Cerebellum (tissue), 4 donors: ENCODE measurements at places on chromosomes 13 and 19. TPM values are rescaled to one million over a fixed set of nuclear protein-coding genes. Genes with fewer than 3 reads are reported as not detected.

DNA sequence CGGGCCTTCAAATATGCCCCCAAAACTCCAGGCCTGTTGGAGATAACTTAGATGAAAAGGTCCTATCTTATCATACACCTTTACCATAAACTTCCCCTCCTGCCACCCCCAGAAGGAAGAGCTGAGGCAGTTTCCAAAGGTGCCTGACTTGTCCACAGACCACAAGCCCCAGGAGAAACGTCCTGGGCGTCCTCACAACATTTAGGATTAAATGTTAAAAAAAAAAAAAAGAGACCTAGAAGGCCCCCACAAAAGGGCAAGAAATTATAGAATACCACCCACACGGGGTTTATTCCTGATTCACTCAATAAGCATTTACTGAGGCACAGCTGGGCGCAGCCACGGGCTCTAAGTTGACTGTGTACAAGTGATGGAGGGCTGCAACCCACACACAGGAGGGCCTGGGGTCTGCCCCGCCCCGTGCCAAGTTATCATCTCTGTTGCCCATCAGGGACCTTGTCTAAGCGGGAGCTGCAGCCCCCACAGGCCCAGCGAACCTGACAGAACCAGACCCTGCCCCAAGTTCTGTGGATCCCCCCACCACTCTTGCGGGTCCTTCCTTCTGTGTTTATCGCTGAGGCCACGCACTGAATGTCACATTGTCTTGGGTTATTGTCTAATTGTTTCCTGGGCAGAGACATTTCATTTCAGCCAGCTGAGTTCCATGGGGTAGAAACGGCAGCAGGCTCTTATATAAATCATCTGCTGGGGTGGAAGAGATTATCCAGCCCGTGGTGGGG, 83.0 kb upstream of the TM9SF2 start:
- DNase-seq: no peak

- no peak for DNase-seq
These were observed 193.7 kb downstream of the LMO7 start for GRCh38 chr13:75829830-75830229.

The KLK3 gene
- not detected for total RNA-seq

DNA sequence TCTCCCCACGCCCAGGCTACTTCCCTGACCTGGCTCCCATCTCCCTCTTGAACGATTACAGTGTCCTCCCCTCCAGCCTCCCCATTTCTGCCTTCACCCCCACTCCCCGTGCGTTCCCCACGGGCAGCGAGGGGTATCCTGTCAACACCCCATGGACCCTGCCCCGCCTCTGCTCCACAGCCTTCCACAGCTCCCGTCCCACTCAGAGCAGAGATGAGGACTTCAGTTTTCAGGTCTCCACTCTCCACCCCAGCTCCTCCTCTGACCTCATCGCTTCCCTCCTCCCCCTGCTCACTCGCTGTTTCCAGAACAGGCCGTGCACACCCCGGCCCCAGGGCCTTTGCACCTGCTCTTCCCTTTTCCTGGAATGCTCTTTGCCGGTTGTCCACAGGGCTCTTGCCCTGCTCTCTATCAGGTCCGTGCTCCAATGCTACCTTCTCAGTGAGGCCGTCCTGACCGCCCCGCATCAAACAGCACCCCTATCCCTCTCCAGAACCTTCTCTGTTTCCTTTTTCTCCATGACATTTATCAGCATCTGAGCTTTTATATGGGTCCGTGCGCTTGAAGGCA, 15.0 kb downstream of the LRRC4B start:
- no peak for DNase-seq

DNA sequence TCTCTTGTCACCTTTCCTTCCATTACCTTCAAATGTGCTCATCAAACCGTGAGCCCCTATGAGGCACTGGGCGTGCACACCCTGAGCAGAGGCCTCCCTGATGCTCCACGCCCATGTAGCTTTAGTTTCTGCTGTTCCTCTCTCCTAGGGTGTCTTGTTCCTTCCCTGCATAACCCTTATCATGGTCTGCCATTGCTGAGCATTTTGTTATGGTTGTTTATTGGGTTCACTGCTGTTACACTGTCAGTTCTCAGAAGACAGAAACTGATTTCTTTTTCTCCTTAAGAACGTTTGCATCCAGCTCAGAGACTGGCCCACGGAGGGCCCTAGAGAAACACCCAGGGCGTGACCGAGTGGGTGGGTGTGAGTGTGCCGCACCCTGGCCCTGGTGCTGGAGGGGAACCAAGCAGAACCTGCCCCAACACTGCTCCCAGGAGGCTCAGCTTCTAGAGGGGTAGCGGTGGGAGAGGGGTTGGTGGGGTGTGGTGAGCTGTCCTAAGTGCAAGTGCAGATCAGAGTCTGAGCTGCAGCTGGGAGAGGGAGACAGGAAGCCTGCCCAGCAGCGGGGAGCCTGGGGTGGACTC, 61.4 kb upstream of the URI1 start:
- no peak for DNase-seq

DNA sequence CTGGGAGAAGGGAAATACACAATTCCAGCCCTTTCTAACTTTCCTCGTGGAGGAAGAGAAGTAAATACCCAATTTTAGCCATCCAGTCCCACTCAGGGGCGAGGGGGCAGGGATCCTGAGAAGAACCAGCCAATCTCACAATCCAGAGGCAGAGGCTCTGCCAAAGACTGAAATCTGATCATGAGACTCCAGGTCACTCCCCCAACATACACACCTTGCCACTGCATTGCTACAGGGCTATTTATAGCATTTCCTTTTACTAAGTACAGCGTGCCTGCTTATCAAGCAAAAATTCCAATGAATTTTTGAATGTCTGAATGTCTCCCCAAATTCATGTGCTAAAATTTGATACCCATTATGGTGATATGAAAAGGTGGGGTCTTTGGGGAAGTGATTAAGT, 1687.5 kb downstream of the EFNB2 start:
- no peak for DNase-seq

The HRC gene
- total RNA-seq: 0.91 TPM

The MADCAM1 gene
- total RNA-seq: 2.7 TPM

- no peak for DNase-seq
These were observed 374.4 kb downstream of the DLEU7 start for GRCh38 chr13:50468849-50469669.

The NEK5 gene
- total RNA-seq: 2.4 TPM

DNA sequence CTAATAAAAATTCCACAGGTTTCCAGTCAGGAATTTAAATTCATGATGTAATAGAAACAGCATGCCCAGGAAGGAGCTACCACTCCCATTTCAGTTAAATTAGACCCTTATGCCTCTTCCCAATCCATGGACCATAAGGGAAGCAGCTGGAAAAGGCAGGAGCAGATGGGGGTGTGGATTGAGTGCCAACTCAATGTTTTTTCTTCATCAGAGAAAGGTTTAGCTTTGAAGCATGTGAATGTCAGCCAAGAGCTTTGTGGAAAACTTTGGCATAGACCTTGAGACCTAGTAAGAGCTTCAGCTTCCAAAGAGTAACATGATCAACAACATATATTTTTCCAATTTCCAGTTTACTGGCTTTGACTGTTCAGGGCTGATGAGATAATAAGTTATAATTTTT, 2139.9 kb downstream of the PCDH9 start:
- DNase-seq: peak; percentile 10

The ZSWIM4 gene
- total RNA-seq: 13.6 TPM

DNA sequence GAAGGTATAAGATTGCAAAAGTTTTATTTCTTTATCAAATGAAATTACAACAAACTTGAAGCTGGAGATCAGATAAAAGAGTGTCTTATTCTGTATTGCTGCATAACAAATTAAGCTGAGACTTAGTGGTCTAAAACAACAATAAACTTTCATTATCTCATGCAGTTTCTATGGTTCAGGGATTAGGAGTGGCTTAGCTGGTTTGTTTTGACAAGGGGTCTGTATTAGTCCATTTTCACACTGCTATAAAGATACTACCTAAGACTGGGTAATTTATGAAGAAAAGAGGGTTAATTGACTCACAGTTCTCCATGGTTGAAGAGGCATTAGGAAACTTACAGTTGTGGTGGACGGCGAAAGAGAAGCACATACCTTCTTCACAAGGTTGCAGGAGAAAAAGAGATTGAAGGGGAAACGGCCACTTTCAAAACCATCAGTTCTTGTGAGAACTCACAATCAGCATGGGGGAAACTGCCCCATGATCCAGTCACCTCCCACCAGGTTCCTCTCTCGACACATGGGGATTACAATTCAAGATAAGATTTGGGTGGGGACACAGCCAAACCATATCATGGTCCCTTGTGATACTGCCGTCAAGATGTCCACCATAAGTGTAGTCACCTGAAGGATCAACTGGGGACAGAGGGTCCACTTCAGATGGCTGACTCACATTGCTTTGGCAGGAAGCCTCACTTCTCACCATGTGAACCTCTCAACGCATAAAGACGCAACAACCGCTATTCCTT, 97.8 kb downstream of the RNF17 start:
- no peak for DNase-seq

The RFXAP gene
- 18.0 TPM for total RNA-seq

- no peak for DNase-seq
These were observed 29.3 kb downstream of the MIPEP start for GRCh38 chr13:23859904-23860303.

DNA sequence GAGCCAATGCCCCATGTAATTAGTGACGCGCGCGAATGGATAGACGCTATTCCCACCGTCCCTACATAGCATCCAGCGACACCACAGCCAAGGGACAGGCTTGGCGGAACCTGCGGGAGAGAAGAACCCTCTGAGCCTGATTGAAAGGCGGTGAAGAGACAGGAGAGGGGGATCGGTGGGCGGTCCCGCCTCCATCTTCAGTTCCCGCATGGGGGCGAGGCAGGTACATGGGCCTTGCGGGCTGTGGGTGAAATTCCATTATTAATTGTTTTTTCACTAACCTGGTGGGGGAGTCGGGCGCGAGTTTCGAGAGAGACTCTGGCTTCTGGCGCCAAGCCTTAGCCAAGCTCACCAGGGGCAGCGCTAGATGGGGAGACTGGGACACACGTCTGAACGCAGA, 8.4 kb upstream of the TEX101 start:
- no peak for DNase-seq

The NOVA2 gene
- 17.5 TPM for total RNA-seq

GRCh38 chr19:5048091-5048726, 79.3 kb downstream of the KDM4B start:
- peak; percentile 86 for DNase-seq

- DNase-seq: no peak
These were observed 15.5 kb downstream of the APLP1 start for GRCh38 chr19:35883882-35884281.

GRCh38 chr19:16386619-16387240, 62.1 kb downstream of the KLF2 start:
- peak; percentile 67 for DNase-seq

GRCh38 chr19:33436360-33437345, 63.1 kb downstream of the CEBPG start:
- DNase-seq: no peak

The ODAD3 gene
- total RNA-seq: 0.82 TPM

- DNase-seq: no peak
These were observed 182.5 kb downstream of the KCNRG start for GRCh38 chr13:50197705-50198104.

- DNase-seq: no peak
These were observed 22.1 kb downstream of the ACTN4 start for GRCh38 chr19:38669552-38669951.

DNA sequence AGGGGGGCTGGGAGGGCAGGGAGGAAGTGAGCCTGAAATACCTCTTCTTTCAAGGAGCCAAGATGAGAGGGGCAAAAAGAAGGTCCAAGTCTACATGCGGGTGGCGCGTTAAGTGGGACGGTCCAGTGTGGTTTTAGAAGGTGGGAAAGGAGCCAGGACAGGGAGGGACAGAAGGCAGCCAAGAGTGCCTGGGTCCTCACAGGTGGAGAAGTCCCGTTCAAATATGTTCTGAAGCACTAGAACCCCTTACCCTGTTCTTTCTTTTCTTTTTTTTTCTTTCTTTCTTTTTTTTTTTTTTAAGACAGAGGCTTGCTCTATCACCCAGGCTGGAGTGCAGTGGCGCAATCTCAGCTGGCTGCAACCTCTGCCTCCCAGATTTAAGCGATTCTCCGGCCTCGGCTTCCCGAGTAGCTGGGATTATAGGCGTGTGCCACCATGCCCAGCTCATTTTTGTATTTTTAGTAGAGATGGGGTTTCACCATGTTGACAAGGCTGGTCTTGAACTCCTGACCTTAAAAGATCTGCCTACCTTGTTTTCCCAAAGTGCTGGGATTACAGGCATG, 7.4 kb downstream of the CAMSAP3 start:
- DNase-seq: no peak

DNA sequence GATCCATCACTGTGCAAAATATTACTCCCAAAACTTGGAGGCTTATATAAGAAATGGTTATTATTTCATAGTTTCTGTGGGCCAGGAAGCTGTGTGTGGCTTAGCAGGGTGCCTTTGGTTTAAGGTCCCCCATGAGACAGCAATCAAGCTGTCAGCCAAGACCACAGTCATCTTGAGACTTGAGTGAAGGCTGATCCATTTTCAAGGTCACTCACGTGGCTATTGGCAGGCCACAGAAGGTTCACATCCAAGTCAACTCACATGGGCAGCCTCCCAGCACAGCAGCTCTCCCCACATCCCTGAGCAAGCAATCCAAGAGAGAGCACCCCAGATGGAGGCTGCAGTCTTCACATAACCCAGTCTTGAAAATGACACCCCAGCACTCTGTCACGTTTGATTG, 537.4 kb downstream of the MYO16 start:
- DNase-seq: no peak

DNA sequence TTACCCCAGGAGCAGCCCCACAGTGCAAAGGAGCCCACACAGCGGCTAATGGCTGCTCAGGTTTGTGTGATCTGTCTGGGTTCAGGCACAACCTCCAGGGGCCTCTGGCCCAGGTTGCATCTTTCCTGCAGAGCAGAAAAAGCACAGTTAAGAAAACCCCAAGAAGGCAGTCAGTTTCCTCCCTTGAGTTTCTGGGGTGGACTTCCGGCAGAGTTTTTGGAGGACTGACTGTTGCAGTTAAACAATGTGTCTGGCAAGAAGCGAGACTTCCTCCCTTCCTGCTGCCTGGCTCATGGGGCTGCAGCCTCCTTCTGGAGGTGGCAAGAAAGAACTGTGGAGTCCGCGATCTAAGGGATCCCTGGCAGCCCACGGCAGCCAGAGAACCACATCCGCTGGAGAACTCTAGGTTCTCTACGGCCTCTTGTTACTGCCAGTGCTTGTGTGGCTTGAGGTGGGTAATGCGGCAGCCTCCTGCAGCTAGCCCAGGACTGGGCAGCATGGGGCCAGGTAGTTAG, 114.4 kb downstream of the ZDHHC20 start:
- DNase-seq: no peak

GRCh38 chr13:98105929-98106336, 37.0 kb upstream of the FARP1 start:
- no peak for DNase-seq

The PTPRH gene
- total RNA-seq: 0.73 TPM

DNA sequence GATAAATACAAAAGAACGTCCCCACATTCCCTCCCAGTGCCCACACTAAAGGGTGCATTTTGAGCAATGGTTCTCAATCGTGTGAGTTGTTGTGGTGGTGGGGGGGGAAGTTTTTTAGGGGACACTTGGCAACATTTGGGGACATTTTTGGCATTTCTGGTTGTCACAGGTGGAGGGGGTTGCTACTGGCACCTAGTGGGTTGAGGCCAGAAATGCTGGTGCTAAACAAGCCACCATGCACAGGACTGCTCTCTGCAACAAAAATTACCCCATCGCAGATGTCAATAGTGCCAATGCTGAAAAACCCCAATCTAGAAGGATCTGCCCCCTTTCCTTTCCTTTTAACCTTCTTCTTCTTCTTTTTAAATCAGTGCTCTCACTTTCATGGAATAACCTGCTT, 453.3 kb downstream of the TSHZ3 start:
- DNase-seq: no peak

The GRIK5 gene
- 19.6 TPM for total RNA-seq

- DNase-seq: no peak
These were observed 100.0 kb upstream of the PCDH9 start for GRCh38 chr13:67330149-67330548.
